Hematopoietic multipotent progenitor cell treated with erythropoietin and hydrocortisone succinate and interleukin-3 and kit ligand, for 15 days (in vitro differentiated cells): ENCODE measurements at places on chromosomes 5 and 9.
A peak's percentile ranks its signal among the peaks of the same experiment; 100 is the strongest.

- no peak for DNase-seq
Measured at GRCh38 chr5:142275496-142275895, 49.3 kb downstream of the SPRY4 start.

- peak; percentile 44 for DNase-seq
Measured at GRCh38 chr5:78527054-78527859, 121.3 kb downstream of the LHFPL2 start.

GRCh38 chr9:111527347-111527746, 2.4 kb downstream of the ZNF483 start:
- no peak for DNase-seq

- DNase-seq: no peak
Measured at GRCh38 chr5:126192226-126192625, 231.0 kb upstream of the GRAMD2B start.

DNA sequence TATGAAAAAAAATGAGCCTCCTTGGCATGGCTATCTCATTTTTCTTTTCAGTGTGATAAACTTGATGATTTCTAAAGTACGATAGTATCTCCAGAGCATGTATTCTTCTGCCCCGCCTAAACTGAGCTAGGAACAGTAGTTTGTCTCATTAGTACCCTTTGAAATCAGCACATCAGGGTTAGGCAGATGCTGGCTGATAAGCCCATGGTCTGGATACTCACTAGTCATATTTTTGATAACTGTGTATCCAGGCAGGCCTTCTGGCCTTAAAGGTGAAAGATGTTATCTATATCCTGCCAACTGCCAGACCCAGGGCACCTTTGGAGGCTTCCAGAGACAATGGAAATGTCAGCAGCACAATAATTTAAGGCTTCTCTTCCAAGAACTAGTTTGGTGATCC, 103.8 kb downstream of the GIN1 start:
- no peak for DNase-seq

GRCh38 chr9:3941758-3942157, 358.1 kb downstream of the GLIS3 start:
- DNase-seq: no peak

DNA sequence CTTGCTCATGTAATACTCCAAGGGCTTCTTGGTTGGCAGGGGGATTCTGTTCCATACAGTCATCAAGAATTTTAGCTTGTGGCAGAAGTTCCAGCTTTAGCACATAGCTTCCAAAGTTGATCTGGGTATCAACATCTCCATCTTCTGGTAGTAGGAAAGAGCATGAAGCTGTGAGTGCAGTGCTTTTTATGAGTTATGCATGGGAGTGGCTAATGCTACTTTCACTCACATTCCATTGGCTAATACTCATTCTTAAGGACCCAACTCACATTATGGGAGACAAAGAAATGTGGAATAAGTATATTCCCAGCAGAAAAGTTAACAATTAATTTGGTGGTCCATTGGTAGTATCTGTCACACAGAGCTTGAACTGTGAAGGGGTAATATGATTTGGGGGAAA, 194.2 kb upstream of the CHD1 start:
- DNase-seq: no peak

DNA sequence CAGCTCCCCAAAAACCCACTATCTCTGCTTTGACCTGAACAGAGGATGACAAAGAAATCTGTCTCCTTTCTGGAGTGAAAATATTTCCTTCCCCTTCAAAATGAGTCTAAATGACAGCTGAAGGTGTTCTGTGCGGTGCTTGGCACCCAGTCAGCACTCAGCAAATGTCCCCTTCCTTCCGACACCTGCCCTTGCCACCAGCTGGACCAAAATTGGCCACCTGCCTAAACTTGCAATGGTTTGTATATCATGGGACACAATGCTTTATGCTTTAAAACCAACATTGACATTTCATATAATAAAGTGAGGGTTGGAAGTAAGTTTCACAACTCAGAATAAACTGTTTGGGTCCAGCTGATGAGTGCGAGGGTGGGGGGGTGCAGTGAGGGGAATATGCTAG, 7.5 kb upstream of the TTC1 start:
- DNase-seq: no peak

- no peak for DNase-seq
Measured at GRCh38 chr5:108560581-108560980, 178.7 kb upstream of the FBXL17 start.

- DNase-seq: no peak
Measured at GRCh38 chr5:93428868-93429267, 152.2 kb downstream of the NR2F1-AS1 start.

DNA sequence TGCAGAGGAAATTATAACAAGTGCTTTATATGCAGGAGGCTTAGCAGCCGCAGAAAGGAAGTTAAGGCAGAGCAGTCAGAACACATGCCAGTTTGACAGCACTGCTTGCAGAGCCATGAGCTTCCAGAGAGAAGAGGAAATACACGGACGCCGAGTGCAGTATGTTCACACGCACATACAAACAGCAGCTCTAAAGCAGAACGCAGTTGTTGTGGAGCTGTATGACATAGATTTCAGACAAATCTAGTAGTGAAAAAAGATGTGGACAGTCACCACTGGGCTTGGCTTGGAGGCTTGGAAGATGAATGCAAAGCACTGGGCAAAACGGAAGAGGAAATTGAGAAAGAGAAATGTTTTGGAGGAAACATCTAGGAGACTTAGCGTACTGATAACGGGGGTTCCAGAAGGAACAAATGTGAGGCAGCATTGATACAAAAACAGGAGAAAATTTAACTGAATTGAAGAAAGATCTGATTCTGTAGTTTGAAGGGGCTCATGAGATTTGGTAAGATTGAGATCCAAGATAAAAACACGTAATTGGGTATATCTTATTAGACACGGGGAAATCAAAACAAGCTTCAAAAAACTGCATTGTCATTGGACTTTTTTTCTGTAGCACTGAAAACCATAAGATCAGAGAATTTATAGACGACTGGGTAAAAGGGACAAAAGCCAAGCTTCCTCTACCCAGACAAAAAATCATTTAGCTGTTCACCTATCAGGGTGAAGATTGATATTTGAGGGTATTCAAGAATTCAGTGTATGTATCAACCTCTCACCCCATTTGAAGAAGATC, 19.6 kb upstream of the ROPN1L start:
- no peak for DNase-seq

GRCh38 chr5:178538741-178539229, 51.4 kb downstream of the COL23A1 start:
- DNase-seq: no peak

DNA sequence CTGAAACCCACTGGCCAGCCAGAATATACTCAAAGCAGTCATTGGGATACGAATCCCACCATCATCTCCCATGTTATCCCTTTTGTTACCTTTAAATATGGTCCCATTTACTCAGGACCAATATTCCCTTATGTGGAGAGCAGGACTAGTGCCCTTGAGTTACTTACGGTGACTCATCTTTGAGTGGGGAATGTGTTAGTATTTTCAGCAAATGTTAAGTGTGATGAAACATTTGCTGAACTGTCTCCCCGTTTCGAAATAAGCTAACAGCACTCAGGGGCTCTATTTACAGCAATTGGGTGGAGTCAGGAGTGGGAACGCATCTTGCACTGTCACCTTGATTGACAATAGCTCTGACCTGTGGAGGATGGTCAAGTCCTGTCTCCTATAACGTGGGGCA, 67.4 kb downstream of the CTSL start:
- peak; percentile 67 for DNase-seq

DNA sequence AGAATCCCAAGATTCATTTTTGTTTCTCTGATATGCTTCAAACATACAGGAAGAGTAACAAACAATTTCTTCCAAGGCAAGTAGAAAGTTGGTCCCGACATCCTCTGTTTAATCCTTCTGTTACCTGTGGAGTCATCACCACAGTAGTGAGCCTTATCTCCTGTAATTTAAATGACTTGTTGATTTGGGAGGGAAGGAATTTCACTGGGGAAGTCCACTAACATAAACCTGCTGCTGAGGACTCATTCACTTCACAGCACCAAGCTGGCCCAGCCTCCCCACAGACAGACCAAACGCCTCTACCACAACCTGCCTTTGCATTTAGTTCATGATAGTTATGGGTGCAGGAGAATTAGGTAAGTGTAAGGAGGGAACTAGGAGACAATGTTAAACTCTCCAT, 63.2 kb downstream of the PRKACG start:
- no peak for DNase-seq

GRCh38 chr5:14685757-14686156, 21.2 kb downstream of the OTULIN start:
- DNase-seq: peak; percentile 66

- no peak for DNase-seq
Measured at GRCh38 chr5:25005431-25005830, 360.7 kb upstream of the CDH10 start.

DNA sequence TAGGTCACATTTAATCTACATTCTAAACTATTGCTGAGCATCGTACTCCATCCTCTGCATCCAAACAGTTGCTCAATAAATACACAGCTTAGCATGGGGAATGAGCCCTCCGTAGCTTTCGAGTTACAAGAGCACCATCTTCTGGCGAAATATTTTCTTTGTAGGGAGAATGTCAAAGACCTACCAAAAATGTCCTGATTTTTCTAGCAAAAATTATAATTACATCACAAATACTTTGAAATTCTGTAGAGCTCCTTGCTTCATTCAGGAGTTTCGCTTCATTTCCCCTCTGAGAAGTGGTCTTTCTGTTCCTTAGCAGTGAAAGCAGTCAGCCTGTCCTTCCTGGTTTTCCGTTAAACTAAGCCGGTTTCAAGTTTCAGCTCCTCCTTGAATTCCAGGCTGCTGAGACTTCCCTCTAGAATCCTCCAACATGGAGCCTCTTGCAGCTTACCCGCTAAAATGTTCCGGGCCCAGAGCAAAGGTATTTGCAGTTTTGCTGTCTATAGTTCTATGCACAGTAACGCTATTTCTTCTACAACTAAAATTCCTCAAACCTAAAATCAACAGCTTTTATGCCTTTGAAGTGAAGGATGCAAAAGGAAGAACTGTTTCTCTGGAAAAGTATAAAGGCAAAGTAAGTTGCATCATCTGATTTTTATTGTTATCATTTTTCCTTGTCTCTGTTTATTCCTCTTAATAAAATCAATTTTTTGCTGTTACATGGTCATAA, at the start of gene GPX8:
GPX8 (plus strand) TSS at position 409 of the 730 bp plus-strand sequence; CDS start at position 431, 22 bp downstream.
- DNase-seq: no peak

DNA sequence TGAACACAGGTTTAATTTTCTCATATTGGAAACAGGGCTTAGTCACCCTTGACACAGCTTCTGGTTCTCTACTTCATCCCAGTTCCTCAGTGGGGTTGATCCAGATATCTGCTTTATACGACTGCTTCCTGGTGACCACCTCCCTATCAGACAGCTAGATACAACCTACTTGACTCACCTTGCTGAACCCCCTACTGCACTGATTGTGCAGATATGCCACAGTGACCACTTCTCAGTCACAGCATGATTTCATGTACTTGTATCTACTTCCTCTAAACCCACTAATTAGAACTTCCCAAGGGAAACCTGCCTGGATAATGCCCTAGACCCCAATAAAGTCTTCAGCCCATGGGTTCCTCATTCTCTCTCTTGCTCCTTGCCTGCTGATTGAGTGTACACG, 18.4 kb upstream of the RFK start:
- no peak for DNase-seq

- DNase-seq: no peak
Measured at GRCh38 chr9:112751056-112751795, 666 bp downstream of the SNX30 start.

- DNase-seq: no peak
Measured at GRCh38 chr5:173056783-173057061, 570 bp downstream of the CREBRF start.

DNA sequence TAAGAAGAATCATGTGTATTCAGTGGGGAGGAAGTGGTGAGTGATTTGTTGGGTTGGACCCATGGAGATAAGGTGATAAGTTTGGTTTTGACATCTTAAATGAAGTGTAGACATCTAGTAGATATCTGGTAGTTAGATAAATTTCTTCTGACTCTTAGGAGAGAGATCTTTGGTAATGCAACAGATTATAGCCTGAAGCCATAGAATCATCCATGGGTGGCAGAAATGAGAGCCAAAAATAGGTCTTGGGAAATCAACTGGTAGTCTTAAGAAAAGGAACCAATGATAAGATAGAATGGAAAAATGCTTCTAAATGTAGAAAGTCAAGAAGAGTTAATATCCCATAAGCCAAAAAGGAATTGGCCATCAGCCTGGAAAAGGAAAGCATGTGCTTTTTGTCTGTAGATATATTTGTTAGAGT, 532.7 kb upstream of the GRAMD2B start:
- no peak for DNase-seq

DNA sequence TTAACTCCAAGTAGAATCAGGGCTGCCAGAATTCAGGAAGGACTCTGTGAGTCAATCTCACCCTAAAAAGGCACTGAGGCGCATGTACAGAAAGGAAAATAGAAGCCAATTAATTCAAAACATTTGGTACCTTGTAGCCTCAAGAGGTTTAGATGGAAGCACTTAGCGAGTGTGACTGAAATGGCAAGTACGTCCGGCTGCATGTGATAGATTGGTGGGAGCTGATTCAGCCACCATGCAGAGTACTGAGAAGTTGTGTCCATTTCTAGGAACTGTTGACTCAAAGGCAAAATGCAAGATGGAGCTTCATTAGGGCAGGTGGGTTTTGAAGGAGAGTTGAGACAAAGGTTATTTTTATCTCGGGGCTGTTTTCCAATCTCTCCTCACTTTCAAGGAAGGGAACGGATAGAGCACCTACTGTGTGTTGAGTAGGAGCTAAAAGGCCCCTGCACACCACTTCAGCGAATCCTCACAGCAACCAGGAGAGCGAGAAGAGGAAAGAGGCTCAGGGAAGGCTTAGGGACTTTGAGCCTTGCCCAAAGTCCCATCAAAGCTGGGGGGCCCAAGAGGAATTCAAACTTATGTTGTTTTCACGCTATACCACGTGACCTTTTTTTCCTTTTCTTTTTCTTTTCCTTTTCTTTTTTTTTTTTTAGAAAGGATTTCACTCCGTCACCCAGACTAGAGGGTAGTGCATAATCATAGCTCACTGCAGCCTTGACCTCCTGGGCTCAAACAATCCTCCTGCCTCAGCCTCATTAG, 34.6 kb upstream of the CPEB4 start:
- DNase-seq: peak; percentile 95

DNA sequence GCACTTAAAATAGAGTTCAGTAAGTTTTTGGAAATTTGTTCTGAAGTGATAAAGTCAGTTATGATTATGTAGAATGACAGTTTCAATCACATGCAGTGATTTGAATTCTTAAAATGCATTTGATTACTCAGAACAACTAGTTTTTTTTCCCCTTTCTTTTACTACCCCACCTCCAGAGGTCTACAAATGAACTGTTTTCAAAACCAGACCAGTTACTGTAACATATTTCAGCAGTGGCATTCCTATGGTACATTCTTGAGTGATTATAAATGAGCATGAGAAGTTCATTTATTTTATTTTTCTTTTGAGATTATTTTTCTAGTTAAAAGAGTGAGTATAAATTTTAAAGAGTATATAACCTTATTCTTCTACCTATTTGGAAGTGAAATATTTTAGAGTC, 71.6 kb downstream of the NNT start:
- DNase-seq: no peak

GRCh38 chr9:119282476-119283077, 86.7 kb downstream of the BRINP1 start:
- DNase-seq: no peak

GRCh38 chr5:38375423-38375822, 117.1 kb downstream of the EGFLAM start:
- no peak for DNase-seq
